Fibroblast of the conjunctiva (primary cell): ENCODE measurements at places on chromosomes 4 and X.

DNA sequence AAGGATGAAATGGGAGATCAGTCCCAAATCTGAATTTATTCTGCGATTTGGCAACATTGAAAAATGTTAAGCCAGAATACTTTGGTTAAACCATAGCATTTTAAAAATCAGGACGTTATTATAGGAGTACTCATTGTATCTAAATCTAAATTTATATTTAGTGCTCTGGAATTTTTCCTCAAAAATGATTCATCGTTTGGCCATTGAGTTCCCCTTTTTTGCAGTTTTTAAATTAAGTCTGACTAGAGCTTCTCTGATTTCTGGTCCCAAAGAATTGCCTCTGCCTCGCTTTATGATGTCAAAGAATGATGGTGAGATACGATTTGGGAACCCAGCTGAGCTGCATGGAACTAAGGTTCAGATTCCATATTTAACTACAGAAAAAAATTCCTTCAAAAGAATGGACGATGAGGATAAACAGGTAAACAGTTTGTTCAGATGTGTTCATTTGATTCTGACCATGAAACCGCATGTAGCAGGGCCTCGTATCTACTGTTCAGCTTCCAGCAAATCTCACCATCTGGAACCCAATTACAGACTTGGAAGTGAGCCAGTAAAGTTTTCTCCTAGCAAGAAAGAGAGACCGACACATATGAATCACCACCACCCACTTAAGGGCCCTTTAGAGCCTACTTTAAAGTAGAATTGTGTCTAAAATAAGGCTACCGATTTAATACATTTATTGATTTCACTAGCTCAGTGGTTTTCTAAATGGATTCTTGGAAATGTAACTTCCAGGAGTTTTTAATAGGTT, 75.6 kb downstream of the REPS2 start:
- peak; percentile 62 for DNase-seq

GRCh38 chr4:162117051-162117450, 46.7 kb downstream of the FSTL5 start:
- DNase-seq = no peak

DNA sequence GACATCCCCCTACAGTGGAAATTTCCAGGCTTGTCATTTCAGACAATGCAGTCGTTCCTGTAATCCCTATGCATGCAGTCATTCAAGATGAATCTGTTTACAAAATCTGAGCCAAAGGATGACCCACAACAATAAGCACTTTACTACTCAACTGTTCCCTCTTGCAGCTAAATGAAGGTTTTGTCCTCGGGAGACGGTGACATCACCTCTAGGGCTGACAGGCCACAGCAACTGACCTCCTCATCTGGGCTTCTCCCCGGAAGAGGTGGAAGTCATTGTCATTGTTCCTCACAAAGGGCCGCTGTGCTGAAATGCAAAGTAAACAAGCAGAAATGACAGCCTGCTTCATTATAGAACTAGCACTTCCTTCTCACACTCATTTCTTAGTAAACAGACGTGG, 29.2 kb downstream of the CLRN2 start:
- DNase-seq = no peak

- peak; percentile 65 for DNase-seq
Observed at GRCh38 chr4:119728692-119729593, 100.3 kb upstream of the PDE5A start.

GRCh38 chr4:106160560-106160959, 155.4 kb downstream of the TBCK start:
- no peak for DNase-seq

- DNase-seq = no peak
Observed at GRCh38 chr4:83810428-83810827, 274.5 kb downstream of the GPAT3 start.

GRCh38 chr4:153062652-153063168, 126.6 kb downstream of the FHDC1 start:
- DNase-seq = no peak

GRCh38 chr4:152342293-152342692, 193.6 kb downstream of the FBXW7 start:
- DNase-seq = no peak

GRCh38 chrX:150482537-150483206, 85.7 kb upstream of the MTM1 start:
- DNase-seq = peak; percentile 3

DNA sequence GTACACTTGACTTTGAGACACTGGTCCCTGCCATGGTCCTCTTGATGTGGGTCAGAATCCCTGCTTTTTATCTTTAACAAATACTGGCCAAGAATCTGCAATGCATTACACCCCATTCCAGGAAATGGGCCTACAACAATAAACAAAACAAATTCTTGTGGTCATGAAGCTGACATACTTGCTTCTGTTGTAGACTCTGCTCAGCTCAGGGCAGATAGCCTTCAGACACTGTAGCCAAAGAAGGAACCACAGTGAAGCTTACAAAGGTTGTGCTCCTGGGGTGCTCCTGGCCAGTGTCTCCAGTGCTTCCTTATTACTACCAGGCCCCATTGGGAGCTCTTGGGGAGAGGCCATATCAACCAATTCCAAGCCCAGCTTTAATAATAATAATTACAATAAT, 21.8 kb downstream of the KIAA1210 start:
- DNase-seq = peak; percentile 21

GRCh38 chrX:129111081-129111798, 412.1 kb downstream of the SMARCA1 start:
- no peak for DNase-seq

DNA sequence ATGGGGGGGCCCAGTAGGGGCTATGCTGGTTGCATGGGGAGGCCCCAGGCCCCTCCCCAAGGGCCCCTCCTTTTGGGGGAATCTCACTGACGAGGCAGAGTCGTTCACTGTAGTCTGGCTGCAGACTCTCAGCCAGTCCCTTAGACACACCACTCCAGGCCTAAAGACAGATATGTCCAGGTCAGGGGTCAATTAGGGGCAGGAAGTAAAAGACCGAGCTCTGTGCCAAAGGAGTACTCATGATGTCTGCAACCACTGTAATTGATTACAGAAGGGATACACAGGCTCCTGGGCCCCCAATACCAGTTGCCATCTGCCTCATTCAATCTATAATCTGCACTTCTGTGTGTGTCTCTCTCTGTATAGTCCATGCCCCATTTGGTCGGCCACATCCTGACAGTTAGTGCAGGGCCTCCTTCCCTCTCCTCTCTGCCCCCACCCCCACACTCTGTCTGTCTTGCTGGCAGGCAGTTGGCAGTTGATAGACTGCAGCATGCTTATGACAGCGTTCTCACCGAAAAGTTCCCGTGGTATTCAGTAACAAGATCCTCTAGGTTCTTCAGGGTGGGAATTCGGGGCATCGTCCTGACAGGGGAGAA, 1.3 kb upstream of the CXorf65 start:
- DNase-seq = no peak

- no peak for DNase-seq
Observed at GRCh38 chr4:4461850-4462249, 74.9 kb downstream of the NSG1 start.

- DNase-seq = no peak
Observed at GRCh38 chr4:8847764-8848163, 23.9 kb downstream of the HMX1 start.

DNA sequence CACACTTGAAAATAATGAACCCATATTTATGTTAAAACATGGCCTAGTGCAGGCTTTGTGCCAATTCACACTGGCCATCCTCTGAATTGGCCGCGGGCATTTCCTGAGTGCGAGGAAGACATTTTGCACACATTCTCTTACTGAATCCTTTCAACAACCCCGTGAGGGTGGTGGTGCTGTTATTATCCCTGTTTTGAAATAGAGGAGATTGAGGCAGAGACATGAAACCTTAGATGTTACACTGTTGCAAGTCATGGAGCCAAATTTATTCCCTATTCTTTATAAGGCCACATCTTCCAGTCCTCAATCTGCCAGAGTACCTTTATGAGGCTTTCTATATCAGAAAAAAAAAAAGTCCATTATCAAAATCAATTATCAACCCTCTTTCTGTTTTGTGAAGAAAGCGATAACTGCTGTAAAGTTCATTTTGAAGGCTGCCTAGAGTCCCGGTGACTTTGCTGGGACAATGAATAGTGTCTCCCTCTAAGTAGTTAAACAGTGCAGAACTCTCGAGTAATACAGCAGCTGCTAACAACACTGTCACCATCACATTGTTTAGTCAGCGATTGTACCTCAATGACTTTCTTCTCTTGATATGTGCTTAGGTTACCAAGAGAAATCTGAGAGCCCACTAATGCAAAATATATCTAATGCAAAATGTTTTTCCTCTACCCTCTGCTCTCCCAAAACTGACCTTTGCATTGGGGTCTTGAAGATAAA, 242.3 kb upstream of the PPARGC1A start:
- no peak for DNase-seq
